ENCODE measurements at places on chromosomes 12 and 14.

GRCh38 chr14:63852817-63853731 is at the start of gene SYNE2:
Gene SYNE2 (plus strand): TSS chr14:63853004. CDS start chr14:63909149, 56,145 bp downstream.
- DNase-seq = peak; percentile 81

GRCh38 chr12:99122496-99122895 is 477.4 kb downstream of the APAF1 start:
- no peak for DNase-seq

- no peak for DNase-seq
Measured at GRCh38 chr12:57309420-57309819, 58.4 kb upstream of the STAC3 start.

GRCh38 chr14:35760143-35760542 is 49.0 kb downstream of the RALGAPA1 start:
- DNase-seq = no peak

DNA sequence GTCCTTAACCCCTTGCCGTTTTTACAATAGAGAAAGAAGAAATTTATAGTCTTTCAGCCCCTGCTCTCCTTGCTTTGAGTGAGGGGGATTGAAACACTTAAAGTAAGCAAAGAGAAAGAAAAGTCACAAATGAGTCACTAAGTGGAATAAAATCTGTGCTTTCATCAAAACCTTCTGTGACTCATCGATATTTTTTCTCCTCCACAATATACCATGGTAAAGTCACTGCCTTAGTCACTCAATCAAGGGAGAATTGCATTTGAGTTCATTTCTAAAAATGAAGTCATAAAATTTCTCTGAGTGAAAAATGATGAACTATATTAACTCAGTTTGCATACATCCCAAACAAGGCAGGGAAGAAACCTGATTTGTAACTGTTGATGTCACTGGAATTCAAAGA is 470.3 kb downstream of the FOXG1 start:
- no peak for DNase-seq
